Body of pancreas (tissue), 4 donors: ENCODE measurements at places on chromosomes 11 and 22.
A peak's percentile ranks its signal among the peaks of the same experiment; 100 is the strongest.

- DNase-seq: no peak
Measured at GRCh38 chr11:1938343-1939005, 8.7 kb upstream of the MRPL23 start.

GRCh38 chr11:114354076-114354475, 46.2 kb downstream of the C11orf71 start:
- no peak for DNase-seq

DNA sequence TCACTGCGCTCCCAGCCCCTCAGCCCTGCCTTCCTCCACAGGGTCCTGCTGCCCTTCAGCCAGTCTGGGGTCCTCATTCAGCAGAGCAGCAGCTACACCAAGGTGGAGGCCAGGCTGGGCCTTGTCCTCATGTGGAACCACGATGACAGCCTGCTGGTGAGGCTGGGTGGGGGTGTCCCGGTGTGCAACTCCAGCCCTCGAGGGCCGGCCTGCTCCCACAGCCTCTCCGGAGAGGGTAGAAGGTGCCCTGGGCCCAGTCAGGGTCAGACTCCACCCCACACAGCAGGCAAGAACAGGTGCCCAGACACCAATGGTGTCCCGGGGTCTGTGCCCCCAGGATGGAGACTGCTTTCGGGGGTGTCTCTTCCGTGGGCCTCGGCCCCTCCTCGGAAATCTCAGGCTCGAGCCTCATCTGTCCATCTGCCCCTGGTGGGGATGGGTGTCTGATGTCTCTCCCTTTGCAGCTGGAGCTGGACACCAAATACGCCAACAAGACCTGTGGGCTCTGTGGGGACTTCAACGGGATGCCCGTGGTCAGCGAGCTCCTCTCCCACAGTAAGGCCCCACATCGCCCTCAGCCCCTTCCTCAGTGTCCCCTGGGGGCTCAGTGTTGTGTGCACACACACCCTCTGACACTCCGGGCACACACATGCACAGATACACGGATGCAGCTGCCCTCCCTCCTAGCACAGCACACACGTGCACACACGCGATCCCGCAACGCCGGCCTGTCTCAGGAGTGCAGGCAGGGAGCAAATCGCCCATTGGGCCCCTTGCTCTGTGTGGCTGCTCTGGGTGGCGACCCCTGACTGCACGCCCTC, 4.9 kb downstream of the MUC5AC start:
- peak; percentile 2 for DNase-seq

GRCh38 chr11:77752516-77752915, 68.0 kb downstream of the RSF1 start:
- DNase-seq: no peak

- DNase-seq: no peak
Measured at GRCh38 chr11:102615077-102615893, 9.8 kb downstream of the MMP20 start.

GRCh38 chr11:2213384-2213842, 41.8 kb upstream of the TH start:
- no peak for DNase-seq
